Activated T-helper 2 cell treated with anti-CD3 and anti-CD28 coated beads, Interferon-gamma antibody, Interleukin-2, Interleukin-4, amounts not matched to agents 10 μg/mL and 5 μg/mL and 100 μg/mL, durations not matched to agents 14 hours and 24 hours and 36 hours (primary cell): ENCODE measurements at places on chromosomes 3 and 15. TPM values are rescaled to one million over a fixed set of nuclear protein-coding genes. Genes with fewer than 3 reads are reported as not detected.

- H3K4me3 ChIP-seq = no peak overlapping the region
- DNase-seq = no peak
- H3K4me1 ChIP-seq = no peaks in the 10 kb centered on the region
- no peaks in the 10 kb centered on the region for H3K36me3 ChIP-seq
- H3K27me3 ChIP-seq = peaks cover 3% of the 10 kb centered on the region
Measured at GRCh38 chr3:71931922-71932321, 147.0 kb upstream of the PROK2 start.

DNA sequence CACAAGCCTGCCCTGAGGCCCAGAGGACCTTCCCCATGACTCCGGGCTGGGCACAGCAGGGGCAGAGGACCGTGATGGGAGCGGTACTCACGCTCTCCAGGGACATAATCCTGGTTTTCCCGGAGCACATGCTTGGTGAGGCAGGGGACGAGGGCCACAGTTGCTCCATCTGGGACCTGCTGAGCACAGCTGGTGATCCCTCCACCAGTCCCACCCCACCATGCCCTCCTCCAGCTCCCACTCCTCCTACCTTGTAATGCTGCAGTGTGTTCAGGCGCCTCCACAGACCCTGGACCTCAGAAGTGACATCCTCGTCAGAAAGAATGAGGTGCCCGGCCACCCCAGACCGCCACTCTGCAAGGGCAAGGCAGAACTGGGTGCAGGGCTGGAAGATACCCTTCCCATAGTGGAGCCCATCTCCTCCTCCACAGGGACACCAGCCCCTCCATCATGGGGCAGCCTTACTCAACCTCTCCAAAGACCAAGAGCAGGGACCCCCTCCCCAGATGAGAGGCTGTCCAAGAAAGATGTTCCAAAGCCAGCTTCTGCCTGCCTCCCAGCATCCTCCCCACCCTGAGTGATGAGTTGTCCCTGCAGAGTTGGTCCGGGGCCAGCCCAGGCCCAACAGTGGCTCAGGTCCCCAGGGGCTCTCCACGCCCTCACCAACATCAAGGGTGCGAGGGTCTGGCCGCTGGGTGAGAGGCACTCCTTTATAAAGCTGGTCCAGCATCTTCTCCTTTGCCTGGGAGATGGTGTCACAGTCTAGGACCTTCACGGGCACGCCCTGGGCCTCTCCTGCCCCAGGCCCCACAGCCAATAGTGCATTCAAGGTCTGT is 19.5 kb downstream of the PLXNB1 start:
- no peaks in the 10 kb centered on the region for H3K27me3 ChIP-seq
- no peaks in the 10 kb centered on the region for H3K36me3 ChIP-seq
- no peak overlapping the region for H3K4me3 ChIP-seq
- no peak for DNase-seq
- no peak overlapping the region for H3K27ac ChIP-seq

- peaks cover 5% of the 10 kb centered on the region for H3K4me1 ChIP-seq
- DNase-seq = no peak
- H3K27me3 ChIP-seq = no peaks in the 10 kb centered on the region
- no peak overlapping the region for H3K27ac ChIP-seq
- H3K4me3 ChIP-seq = no peak overlapping the region
Measured at GRCh38 chr3:50551054-50551659, 16.4 kb downstream of the C3orf18 start.

DNA sequence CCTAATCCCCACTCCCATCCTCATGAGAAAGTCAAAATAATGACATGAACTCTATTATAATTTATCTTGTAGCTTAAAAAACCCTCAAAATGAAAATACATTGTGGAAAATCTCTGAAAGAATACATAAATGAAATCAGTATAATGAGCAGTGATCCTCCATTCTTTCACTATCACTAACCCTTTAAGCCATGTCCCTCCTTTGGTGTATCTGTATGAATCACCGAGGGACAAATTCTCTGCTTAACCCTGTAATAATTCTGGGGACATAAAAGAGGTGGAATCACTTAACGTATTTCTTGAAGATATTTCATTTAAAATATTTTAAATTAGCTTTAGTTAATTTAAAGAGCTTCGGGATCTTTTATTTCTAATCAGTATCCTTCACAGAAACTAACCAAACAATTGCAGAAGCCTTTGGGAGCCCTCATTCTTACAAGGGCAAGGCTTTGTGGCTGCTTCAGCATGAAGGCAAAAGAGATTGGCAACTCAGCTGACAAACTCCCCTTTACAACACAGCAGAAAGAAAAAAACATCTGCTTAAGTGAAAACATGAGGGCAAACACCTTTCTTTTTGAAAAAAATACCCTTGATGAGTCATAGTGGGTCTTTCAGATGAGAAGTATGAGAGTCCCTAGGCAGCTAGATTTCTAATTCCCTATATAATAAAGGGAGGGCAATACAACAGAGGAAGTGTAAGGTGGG is 44.0 kb upstream of the ALCAM start:
- peaks cover 3% of the 10 kb centered on the region for H3K27me3 ChIP-seq
- no peaks in the 10 kb centered on the region for H3K36me3 ChIP-seq
- DNase-seq = no peak
- no peak overlapping the region for H3K27ac ChIP-seq
- no peak overlapping the region for H3K4me3 ChIP-seq
- peaks cover 5% of the 10 kb centered on the region for H3K4me1 ChIP-seq

DNA sequence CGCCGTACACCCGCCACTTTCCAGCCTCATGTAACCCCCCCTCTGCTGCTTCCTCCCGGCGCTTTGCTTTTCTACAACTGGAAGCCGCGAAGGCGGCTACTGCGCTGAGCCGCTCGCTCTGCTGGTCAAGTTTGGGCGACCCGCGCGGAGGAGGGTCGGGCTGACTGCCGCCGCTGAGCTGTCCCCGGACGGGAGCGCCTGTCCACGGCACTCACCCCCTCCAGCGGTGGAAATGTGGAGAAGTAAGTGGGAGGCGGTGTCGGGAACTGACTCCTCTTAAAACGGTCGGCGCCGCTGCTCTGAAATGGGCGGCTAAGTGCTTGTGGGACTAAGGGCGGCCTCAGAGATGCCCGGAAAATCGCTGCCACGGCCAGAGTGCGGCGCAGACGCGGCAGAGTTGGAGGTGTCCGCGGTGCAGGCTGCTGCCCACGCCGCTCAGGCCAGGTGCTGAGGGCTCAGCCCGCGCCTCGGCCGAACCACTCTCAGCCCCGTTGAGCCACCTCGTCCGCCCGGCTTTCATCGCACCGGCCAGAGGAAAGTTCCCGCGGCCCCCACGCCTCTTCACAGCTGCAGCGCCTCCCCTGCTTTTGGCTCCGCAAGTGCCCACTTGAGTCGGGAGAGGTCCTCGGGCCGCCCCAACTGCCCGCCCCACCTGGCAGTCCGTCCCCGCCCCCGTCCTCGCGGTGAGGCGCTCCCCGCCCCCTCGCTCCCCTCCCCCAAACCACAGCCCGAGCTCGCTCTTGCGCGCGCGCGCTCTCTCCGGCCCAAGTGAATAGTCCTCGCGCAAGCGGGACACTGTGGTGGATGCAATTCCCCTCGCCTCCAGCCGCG is at the start of gene EPHA6:
EPHA6 (plus strand) TSS at position 775 of the 831 bp plus-strand sequence.
- DNase-seq = no peak
- peaks cover 10% of the 10 kb centered on the region for H3K4me1 ChIP-seq
- no peaks in the 10 kb centered on the region for H3K36me3 ChIP-seq

DNA sequence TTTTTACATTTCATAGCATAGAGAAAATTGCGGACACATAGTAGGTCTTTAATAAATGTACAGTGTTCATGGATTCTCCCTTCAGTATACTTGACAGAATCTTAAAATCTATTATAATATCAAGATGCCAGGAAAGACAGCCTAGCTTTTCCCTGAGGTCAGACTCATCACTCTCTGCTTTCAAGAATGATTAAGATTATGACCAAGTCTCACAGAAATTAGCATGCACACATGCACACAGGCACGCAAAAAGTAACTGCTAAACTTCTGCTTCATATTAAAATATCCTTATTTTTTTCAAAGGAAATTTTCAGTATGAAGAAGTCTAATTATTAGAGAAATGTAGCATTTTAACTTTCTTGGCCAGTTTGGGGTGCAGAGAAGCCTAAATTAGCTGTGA is 493.8 kb upstream of the NECTIN3 start:
- no peaks in the 10 kb centered on the region for H3K27me3 ChIP-seq
- no peak for DNase-seq
- no peak overlapping the region for H3K27ac ChIP-seq
- H3K4me1 ChIP-seq = no peaks in the 10 kb centered on the region
- H3K4me3 ChIP-seq = no peak overlapping the region
- H3K36me3 ChIP-seq = no peaks in the 10 kb centered on the region

- H3K36me3 ChIP-seq = peaks cover 34% of the 10 kb centered on the region
- no peaks in the 10 kb centered on the region for H3K27me3 ChIP-seq
- H3K4me1 ChIP-seq = peaks cover 35% of the 10 kb centered on the region
- H3K4me3 ChIP-seq = no peak overlapping the region
- DNase-seq = no peak
- H3K27ac ChIP-seq = peak overlapping the region; percentile 76
Measured at GRCh38 chr3:52227117-52227516, 1.7 kb upstream of the TLR9 start.

GRCh38 chr3:83769791-83770663 is 1188.8 kb upstream of the CADM2 start:
- no peak overlapping the region for H3K27ac ChIP-seq
- H3K27me3 ChIP-seq = no peaks in the 10 kb centered on the region
- H3K4me3 ChIP-seq = no peak overlapping the region
- no peak for DNase-seq
- no peaks in the 10 kb centered on the region for H3K4me1 ChIP-seq

DNA sequence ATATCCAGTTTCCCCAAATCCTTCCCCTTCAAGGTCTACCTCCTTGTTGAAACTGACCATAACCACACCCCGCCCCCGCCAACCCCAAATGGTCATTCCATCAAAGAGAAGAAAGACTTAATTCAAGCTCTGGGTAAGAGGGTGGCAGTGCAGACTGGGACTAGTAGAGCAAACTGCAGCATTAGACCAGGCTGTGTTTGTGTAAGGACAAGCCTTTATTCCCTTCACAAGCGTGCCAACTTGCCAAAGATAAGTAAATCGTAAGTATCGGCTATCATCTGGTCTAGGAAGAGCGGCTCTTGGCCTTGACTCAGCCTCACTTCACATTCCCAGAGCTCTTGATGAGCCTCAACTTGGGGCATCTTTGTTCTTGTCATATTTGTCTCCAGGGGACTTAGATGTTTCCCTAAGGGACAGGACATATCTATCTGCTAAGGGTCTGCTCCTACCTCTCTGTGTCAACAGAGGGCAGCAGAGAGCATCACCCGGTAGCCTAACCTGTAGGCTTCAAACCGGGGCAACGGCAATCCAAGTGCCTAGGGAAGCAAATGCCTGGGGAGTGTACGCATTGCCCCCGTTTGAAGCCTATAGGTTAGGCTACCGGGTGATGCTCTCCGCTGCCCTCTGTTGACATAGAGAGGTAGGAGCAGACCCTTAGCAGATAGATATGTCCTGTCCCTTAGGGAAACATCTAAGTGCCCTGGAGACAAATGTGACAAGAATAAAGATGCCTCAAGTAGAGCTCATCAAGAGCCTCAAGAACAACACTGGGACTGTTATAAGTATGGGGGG is 8.9 kb upstream of the MAP3K13 start:
- H3K36me3 ChIP-seq = no peaks in the 10 kb centered on the region
- H3K4me1 ChIP-seq = no peaks in the 10 kb centered on the region
- H3K27me3 ChIP-seq = peaks cover 24% of the 10 kb centered on the region
- H3K27ac ChIP-seq = no peak overlapping the region

GRCh38 chr3:15438983-15439382 is 11.6 kb downstream of the EAF1 start:
- peaks cover 8% of the 10 kb centered on the region for H3K4me1 ChIP-seq
- no peak overlapping the region for H3K27ac ChIP-seq
- H3K4me3 ChIP-seq = no peak overlapping the region
- no peaks in the 10 kb centered on the region for H3K27me3 ChIP-seq
- peaks cover 89% of the 10 kb centered on the region for H3K36me3 ChIP-seq

DNA sequence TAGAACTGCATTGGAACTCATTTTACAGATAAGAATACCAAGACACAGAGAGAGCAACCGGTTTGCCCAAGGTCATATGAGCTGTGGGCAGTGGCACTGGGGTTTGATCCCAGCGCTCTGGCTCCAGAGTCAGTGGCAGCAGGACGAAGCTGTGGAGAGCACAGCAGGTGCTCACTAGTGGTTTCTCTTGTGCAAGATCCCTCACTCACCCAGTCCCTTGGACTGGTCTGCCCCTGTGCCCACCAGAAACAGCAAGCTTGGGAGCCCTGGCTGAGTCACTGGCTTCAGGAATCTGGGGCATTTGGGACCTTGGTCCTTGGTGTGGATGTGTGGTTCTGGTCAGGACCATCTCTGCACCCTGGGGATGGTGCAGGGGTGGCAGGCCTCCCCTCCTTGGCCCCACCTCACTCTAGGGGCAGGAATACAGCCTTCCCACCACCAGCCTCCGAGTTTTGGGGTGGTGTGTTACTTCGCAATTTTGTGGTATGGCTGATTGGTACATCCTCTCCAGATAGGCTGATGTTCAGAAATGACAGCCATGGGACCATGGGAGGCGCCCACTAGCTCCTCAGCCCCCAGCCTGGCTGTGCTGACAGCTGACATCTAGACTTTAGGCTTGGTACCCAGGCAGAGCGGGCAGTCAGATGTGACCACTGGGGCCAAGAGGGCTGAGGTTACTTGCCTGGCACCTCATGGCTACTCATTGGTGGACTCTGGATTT is 104.6 kb downstream of the LSM3 start:
- no peaks in the 10 kb centered on the region for H3K4me1 ChIP-seq
- no peak overlapping the region for H3K4me3 ChIP-seq
- no peak overlapping the region for H3K27ac ChIP-seq
- no peaks in the 10 kb centered on the region for H3K27me3 ChIP-seq

DNA sequence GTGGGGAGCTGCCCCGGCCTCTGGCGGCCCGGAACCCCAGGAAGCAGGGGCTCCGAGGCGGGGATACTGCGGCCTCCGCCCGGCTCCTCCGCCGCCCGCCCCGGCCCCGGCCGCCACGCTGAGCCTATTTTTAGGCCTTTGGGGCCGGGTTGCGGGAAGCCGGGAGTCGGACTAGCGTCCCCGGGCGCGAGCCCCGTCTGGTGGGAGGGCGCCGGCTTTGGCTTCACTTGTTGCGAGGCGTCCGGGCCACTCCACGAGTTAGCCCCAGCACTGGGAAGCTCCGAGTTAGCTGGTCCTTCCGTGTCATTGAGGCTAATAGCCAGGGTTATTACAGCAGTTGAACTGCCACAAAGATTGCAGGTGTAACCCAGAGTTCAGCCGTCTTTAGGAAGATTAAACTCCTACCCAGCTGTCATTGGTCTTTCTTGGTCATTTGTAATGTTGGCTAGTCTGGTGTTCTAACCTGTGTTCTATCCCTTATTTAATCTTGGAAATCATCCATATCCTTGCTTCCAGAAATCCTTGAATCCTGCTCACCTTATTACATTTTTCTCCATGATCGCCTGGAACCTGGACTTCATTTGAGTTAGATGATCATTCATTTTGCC is 791 bp downstream of the GYG1 start:
- H3K27ac ChIP-seq = peak overlapping the region; percentile 68
- H3K27me3 ChIP-seq = no peaks in the 10 kb centered on the region
- no peak for DNase-seq

The GAP43 gene
- not detected in 2 replicates for total RNA-seq

The SLITRK3 gene
- not detected in 2 replicates for total RNA-seq

The ARGFX gene
- not detected in 2 replicates for total RNA-seq

The ATP2B2 gene
- total RNA-seq = not detected in 2 replicates

The POU1F1 gene
- not detected in 2 replicates for total RNA-seq

The GOLGA8J gene
- total RNA-seq = not detected in 2 replicates
